ENCODE measurements at places on chromosomes 2 and 18.

- peak; percentile 58 for DNase-seq
These were observed 10.5 kb downstream of the CYB5A start for GRCh38 chr18:74281011-74281979.

DNA sequence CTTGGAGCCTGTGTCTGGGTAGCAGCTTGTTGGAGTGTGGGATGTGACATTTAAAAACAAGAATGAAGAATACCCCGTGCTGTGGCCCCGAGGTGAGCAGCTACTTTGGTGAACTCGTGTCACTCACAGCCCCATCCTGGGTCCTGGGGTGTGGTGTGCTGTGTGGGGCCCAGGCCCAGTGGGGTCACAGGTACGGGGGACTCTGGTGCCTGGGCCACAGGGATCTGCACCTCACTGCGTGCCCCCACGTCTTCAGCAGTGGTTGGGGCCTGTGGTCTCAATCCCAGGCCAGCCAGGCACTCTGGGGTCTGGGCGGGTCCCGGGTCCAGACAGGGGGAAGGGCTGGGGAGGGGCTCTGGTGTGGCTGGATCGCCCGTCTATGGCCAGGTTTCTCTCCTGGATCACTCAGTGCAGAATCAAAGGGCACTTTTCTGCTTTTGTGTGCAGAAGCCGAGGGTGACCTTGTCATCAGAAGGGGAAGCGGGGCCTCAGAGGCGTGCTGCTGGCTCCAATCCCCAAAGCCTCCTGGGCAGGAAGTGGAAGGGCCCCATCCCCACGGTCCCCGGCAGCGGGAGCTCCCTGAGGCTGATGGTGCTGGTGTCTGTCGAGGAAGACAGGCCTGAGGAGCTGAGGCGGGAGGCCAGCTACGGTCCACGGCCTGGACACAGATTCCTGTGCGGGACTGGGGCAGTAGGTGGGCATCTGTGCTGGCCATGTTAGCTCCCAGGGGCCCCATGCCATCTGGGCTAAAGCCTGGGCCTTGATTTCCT lies 1.4 kb downstream of the GPR35 start:
- DNase-seq, result no peak

- no peak for DNase-seq
These were observed 151.8 kb downstream of the ST6GAL2 start for GRCh38 chr2:106734165-106734564.

DNA sequence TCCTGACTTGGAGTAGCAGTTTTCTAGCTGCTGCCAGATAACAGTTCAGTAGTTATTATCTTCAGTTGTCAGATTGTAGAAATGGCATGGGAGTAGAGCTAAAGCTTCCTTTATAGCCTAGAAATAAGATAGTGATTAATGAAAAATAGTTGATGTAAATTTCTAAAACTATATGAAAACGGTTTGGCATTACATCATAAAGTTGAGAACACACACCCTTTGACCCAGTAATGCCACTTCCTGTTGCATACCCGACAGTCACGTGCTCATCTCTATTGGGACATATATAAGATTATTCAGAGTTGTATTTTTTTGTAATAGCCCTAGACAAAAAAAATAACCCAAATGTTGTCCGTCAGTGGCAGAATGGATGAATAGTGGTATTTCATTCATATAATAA lies 39.4 kb upstream of the ASB1 start:
- DNase-seq, result no peak

DNA sequence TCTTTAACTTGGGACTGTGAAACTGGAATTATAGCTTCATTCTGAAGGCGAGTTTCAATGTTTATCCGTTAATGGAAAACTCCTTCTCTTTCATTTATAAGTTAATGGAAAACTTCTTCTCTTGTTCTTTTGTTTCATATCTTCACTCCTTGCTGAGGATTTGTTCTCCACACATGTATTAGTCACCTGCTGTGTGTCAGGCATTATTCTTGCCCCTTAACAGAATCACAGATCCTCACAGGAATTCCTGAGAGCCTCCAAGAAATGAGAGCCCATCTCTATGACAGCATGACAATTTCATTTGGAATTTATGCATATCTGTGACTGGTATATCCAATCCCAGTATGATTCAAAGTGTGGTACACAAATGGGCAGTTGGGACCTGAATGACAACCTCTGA lies 545.8 kb downstream of the BCL11A start:
- no peak for DNase-seq

DNA sequence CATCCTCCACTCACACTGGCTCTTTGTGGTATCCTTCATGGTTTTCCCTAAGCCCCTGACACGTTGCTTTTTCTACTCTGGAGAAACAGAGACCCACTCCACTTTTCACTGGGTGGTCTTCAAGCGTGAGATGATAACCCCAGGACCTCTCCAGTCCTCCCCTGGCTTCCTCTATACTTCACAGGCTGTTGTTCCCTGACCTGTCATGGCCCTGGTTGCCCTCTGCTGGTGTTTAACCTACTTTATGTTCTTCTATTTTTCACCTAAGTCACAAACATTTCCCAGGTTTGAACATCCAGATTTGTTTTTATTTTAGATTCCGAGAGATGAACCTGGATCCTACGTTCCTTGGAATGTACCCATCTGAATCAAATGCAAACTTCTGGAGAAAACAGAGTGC lies 84.5 kb downstream of the AOX1 start:
- DNase-seq, result no peak

DNA sequence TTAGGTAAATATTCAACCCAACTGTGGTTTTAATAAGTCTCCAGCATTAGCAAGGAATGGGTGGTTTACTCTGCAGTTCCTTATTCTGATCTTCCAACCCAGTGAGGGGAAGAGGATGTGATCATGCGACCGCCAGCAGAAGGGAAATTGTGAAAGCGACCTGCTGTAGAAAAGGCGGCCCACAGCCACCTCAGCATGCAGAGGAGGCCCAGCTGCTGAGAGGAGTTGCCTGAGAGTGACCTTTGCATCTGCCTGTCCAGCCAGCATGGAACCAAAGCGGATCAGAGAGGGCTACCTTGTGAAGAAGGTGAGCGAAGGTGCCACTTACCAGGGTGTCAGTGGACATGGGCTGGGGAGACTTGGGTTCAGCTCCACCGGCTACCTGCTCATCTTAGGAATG lies at the start of gene PLEK:
TSS of gene PLEK (plus strand) at position 196 of the 400 bp plus-strand sequence. CDS start at position 266, 70 bp downstream.
- DNase-seq, result no peak

GRCh38 chr2:69946351-69947324 lies 14.8 kb downstream of the ASPRV1 start:
- DNase-seq, result no peak

- no peak for DNase-seq
These were observed 822 bp upstream of the GPD2 start for GRCh38 chr2:156435396-156435717.

GRCh38 chr18:23237524-23238151 lies 102.4 kb downstream of the CABLES1 start:
- DNase-seq, result no peak

DNA sequence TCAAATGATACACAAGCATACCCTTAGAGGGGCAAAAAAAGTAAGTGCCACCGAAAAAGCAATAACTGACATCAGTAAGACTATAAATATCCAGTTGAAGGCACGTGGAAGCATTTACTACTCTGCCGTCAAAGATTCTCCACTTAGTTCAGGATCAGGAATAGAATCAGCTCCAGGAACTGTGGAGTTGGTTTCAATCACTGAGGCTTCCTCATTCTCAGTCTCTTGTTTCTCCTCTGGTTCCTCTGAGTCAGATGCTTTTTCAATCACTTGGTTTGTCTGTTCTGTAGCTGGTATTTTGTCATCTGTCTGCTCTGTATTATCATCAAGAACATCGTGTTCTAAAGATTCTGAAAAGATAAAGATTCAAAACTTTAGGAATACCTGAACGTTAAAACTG lies 72.2 kb downstream of the LNPK start:
- no peak for DNase-seq

DNA sequence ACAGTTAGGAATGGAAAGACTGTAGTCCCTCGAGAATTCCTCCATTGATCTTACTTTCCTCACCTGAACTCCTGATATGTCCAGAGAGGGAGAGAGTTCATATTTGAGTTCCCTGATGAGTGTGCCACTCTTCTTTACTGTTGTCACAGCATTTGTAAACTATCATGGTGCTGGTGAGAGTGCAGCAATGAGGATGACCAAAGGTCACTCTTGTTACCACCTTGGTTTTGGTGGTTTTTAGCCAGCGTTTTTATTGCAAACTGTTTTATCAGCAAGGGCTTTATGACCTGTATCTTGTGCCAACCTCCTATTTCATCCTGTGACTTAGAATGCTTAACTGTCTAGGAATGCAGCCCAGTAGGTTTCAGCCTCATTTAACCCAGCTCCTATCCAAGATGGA lies 1062.5 kb downstream of the BCL11A start:
- DNase-seq, result no peak

DNA sequence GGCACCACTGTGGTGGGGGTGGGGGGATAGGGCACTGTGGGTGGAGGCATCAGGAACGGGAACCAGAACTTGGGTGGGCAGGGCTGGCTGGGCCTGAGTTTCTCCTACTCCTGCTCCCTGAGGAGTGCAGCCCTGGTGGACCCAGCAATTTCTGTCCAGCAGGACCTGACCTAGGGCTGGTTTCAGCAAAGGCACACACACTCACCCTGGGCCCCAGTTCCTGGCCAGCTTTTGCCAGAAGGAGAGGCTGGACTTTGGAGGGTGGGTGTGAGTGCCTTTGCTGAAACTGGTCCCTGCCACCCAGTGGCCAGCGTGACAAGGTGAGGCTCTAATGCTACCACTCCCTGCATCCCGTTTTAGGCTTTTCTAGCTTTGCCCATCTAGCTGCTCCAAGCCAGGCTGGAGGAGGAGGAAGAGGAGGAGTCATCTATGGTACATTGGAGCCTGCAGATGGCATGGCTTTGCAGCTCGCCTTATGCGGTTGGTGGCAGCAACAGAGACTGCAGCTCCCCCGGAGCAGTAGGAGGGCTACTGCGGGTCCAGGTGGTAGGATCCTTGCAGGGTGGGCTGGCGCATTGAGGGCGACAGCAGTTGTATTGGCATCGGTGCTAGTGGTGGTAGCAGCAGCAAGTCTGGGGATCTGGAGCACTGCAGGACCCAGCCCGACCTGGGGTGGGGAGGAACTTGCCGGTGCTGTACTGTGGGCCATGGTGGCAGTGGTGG lies 40.4 kb upstream of the IMP4 start:
- DNase-seq, result no peak

DNA sequence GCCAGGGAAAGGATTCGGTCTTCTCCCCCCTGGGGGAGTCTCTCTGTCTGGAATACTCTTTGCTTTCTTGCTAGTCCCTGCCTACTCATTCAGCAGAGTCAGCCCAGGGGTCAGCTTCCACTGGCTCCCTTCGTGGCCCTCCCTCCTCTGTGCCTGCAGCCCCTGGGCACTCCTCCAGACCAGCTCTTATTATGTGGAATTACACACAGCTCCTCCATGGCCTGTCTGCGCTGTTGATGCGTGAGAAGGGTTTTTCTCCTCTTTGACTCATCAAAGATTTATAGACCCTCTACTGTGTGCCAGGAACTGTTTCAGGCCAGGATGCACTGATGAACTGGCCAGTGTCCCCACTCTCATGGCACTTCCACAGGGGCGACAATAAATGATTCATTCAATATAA lies 44.4 kb downstream of the ST8SIA5 start:
- DNase-seq, result no peak

- no peak for DNase-seq
These were observed 167.8 kb upstream of the APCDD1 start for GRCh38 chr18:10286580-10287150.

- DNase-seq, result no peak
These were observed 23.1 kb downstream of the PDK1 start for GRCh38 chr2:172578860-172579512.

- no peak for DNase-seq
These were observed 88.4 kb downstream of the METTL4 start for GRCh38 chr18:2482706-2483475.

DNA sequence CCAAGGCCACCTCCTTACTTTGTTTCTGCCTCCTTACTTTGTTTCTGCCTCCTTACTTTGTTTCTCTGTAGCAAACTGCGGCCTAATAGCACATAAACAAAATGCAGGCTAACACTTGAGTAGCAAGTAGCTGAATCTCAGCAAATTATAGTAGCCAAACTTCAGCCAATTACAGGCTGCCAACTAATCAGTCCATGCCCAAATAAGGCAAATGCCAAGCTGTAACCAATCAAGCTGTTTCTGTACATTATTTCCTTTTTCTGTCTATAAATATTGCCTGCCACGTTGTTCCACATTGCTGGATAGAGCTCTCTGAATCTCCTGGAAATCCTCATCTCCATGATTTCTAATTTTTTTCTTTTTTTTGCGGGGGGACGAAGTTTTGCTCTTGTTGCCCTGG lies 28.7 kb upstream of the FRZB start:
- no peak for DNase-seq

DNA sequence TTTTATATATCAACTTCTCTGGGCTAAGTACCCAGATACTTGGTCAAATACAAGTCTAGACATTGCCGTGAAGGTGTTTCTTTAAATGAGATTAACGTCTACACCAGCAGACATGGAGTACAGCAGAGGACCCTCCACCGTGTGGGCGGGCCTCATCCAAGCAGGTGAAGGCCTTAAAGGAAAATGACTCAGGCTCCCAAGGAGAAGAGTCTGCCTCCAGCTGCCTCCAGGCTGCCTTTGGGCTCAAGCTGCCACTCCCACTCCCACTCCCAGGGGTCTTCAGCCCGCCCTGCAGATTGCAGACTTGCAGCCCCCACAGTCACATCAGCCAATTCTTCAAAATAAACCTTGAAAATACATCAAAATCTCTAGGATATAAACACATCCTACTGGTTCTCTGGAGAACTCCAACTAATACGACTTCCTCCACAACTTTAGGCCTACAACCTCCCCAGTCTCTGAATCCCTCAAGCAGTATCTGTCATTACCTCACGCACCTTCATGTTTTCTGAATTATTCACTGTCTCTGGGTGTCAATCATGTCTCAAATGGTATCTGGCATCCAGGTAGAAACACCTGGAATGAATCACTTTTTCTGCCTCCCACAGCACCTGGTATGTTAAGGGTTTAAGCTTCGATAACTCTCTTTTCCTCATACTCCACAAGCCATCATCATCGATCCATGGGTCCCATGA lies 6.9 kb downstream of the ITGB1BP1 start:
- no peak for DNase-seq

GRCh38 chr2:119701352-119701751 lies 22.4 kb downstream of the TMEM177 start:
- no peak for DNase-seq

- no peak for DNase-seq
These were observed 593 bp upstream of the ACTR2 start for GRCh38 chr2:65227020-65227455.

DNA sequence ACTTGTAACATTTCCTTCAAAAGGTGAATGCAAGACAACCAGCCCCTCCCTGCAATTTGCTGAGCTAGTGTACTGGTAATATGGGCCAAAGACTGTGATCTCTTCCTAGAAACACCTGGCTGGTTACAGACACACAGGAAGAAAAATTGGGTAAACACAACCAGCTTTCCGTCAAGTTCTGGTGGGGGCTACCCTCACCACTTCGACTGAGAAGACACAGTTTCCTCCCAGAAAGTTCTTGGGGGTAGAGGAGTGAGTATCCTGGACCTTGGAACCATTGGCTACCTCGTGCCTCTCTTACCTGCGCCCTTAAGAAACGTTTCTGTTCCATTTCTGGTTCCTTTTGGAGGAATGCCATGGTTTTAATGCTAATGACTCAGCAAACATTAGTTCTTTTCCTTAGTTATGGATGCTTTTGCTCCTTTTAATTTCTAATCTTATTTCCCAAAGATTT lies 120.9 kb upstream of the DLX2 start:
- no peak for DNase-seq
